ENCODE measurements at places on chromosomes 1 and 21.

DNA sequence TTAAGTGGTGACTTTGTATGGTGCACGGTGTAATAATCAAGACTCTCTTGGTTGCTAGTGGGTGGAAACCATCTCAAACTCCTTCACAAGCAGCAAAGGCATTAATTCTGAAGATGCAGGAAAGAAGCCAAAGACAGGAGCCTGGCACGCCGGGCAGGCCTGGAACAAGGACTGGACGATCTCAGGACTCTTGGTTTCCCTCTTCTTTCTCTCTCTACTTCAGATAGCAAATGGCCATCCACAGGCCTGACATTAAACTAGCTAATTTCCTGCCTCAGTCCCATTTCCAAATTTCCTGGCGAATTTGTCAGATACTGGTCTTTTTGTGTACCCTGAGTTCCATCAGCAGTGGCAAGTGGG is 28.2 kb downstream of the STYXL2 start:
- DNase-seq, result no peak

DNA sequence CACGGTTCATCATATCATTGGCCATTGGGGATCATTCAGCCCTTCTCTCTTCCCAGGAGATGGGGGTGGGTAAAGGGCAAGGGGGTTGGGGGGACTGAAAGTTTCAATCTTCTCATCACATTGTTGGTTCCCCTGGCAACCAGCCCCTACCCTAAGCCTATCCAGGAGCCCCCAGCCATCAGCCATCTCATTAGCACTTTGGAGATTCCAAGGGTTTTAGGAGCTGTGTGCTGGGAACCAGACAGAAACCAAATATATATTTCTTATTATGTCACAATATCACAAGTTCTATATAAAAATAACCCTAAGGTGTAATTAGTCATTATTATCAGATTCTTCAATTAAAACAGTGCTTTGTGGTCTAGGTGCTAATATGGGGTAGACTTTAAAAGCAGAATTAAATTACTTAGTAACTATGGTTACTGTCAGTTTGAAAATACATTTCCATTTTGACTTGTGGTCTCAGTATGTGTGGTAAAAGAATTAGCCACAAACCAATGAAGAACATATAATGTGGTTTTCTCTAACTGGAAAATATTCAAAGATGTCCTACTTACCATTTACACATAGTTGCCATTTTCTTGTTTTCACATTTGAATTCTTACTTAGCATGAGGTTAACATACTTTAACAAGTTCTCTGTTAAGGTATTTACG is 28.1 kb downstream of the IL23R start:
- DNase-seq, result no peak

DNA sequence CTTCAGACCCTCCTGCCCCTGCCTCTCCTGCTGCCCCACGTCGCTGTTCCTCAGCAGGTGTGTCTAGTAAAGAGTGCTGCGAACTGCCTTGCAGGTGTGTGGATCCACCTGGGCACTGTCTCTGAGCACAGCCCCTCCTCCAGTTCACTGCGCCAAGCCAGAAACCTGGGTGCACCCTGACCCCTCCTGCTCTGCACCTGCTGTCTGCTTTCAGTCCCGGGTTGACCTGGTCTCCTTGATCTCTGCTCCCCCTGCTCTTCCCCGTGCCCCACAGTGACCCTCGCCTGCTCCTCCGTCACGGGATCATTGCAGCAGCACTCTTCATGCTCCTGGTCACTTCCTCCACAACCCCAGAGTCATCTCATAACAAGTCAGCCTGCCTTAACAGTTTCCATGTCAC is 6.5 kb downstream of the A3GALT2 start:
- no peak for DNase-seq

- no peak for DNase-seq
These were observed 30.4 kb downstream of the NPHS2 start for GRCh38 chr1:179545321-179545720.

DNA sequence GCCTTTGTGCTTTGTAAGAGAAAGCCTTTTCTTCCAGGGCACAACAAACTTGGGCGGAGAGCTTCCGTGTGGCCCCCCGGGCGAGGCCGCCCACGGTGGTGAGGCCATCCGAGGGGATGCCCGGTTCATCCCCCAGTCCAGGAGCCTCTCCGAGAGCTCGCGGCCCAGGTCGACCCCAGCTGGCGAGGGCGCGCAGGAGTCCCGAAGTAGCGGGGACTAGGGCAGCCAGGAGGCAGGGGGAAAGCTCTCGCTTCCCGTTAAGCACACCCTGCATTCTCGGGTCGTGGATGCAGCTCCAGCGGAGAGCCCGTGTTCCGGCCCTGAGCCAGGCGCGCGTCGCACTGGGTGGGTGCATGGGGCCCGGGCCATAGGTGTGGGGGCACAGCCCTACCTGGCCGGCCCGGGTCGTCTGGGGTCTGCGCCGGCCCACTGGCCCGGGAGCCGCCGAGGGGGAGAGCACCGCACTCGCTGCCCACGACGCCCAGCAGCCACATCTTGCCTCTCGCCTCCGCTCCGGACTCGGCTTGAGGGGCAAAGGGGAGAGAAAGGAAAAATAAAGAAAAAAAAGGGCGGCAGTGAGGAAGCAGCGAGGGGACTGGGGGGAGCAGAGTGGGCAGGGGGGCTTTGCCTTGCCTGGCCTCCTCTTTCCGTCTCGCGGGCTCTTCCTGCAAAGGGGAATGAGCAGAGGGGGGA is 1.8 kb downstream of the RNF220 start:
- no peak for DNase-seq

DNA sequence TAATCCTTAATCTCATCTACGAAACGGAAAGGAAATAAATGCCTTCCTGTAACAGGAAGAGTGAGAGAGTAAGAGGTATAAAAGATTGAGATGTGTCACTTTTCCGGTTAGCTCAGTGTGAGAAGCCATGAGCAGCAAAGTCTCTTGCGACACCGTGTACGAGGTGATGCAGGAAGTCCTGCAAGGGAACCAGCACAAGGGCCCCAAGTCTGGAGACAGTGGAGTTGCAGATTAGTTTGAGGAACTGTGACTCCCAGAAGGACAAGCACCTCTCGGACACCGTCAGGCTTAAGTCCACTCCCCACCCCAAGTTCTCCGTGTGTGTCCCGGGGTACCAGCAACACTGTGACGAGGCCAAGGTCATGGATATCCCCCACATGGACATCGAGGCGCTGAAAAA is 592.3 kb upstream of the ADGRL2 start:
- DNase-seq, result no peak

GRCh38 chr1:17684810-17685209 is 70.3 kb upstream of the ACTL8 start:
- no peak for DNase-seq

DNA sequence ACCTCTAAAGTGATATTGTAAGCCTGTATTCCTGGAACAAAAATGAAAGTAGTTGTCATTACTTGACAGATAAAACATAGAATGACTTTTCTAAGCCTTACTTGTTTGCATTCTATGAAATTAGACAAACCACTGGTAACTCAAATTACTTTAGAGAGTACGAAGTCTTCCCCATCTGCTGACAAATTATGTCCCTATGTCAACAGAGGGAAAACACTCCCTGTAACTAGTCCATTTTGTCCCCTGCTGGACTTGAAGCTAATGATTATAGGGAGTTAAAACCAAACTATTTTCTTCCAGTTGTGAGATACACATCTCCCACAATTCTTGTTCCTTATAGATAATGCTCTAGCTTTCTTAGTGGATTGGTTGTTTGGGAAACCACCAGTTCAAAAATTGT is 39.6 kb downstream of the GREM2 start:
- DNase-seq, result no peak

GRCh38 chr1:89725011-89725370 is 92.1 kb downstream of the LRRC8C start:
- no peak for DNase-seq

- DNase-seq, result no peak
These were observed 26.2 kb downstream of the CAPN8 start for GRCh38 chr1:223639331-223639749.

DNA sequence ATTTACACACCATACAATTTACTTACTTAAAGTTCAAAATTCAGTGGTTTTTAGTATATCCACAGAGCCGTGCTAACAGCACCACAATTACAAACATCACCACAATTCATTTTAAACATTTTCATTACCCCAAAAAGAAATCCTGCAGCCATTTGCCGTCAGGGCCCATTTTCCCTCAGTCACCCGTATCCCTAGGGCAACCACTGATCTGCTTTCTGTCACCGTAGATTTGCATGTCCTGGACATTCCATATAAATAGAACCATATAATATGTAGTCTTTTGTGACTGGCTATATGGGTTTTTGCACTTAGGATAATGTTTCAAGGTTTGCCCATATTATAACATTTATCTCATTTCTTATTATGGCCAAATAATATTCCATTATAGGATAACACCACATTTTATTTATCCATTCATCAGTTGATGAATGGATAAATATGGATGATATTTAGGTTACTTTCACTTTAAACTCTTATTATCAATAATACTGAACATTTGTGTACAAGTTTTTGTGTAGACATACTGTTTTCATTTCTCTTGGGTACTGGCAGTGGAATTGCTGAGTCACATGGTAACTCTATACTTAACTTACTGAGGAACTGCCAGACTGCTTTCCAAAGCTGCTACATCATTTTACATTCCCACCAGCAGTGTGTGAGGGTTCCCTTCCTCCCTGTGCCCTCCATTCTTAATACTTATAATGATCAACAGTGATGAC is 68.9 kb downstream of the ST3GAL3 start:
- no peak for DNase-seq

DNA sequence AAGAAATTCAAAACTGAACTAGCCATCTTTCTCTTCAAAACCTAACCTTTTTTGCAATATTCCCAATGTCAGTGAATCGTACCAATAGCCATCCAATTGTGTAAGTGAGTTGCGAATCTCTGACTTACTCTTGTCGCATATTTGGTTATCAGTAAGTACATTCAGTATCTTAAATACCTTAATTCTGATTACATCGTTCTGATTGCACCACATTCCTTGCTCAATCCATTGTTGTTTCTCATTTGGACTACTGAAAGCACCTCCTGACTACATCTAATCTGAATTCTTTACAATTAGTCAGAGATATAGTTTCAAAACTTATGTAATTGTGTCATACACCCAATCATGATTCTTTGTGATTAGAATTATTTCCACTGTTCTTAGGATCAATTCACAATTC is 16.8 kb upstream of the BRINP3 start:
- no peak for DNase-seq

- DNase-seq, result no peak
These were observed 208.5 kb upstream of the DAB1 start for GRCh38 chr1:57632401-57632800.

DNA sequence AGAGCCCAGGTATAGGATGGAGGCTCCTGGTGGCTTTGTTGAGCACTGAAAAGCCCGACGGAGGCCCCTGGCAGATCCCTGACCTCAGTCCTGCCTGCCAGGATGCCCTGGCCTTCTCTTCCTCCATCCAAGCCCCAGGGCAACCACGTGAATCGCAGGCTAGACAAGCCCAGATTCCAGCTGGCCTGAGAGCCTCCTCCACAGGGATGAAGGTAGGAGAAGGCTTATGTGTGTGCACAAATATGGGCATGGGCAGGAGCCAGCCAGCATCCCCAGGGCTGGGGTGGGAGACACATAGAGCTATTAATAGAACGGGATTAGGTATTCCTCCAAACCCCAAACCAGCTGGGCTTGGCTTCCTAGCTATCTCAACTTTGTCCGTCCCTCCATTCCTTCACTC is 4.0 kb upstream of the EXTL1 start:
- DNase-seq, result no peak

- no peak for DNase-seq
These were observed 88.5 kb upstream of the DEPDC1 start for GRCh38 chr1:68585351-68585750.

DNA sequence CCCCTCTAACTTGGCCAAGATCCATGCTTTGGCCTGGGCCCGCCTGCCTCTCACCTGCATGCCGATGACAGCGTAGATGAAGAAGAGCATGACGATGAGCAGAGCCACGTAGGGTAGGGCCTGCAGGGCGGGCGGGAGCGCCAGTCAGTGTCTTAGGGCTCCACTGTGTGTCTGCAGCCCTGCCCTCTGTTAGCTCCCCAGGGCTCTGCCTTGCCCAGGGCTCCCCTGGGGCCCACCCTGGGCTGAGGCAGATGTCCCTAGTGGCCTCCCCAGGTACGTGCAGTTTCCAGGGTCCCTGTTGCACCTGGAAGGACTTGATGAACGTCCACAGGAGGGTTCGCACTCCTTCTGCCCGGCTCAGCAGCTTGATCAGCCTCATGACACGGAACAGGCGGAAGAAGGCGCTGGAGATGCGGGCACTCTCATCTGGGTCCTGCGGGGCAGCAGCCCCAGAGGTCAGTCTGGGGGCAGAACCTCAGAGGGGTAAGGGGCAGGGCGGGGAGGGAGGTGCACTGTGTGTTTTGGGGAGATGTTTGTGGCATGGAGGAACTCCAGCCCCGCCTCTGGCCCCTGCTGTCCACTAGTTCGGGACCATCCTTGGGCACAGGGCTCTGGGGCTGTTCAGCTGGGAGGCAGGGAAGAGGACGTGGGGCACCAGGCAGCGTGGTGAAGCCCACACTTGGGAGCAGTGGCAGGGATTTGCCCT is 29.8 kb upstream of the KIF21B start:
- DNase-seq, result no peak

GRCh38 chr1:171472183-171472647 is 13.1 kb upstream of the PRRC2C start:
- DNase-seq, result no peak

DNA sequence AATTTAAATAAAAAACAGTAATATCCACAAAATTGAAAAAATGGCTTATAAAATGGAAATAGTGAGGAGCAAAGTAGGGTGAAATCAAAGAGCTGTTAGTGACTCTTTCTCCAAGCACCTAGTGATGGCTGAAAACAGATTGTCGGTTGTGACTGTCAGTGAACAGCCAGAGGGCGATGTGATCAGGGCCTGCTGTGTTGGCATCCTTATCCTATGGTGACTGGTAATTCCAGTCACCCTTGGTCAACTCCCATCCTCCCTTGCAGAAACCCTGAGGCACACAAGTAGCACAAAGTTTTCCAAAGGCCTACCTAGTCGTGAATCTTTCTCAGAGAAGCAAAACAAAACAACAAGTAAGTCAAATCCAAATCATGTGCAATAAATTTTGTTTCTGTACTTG is 599.8 kb upstream of the CXADR start:
- DNase-seq, result no peak

GRCh38 chr1:228530951-228531731 is 44.0 kb downstream of the RNF187 start:
- no peak for DNase-seq

DNA sequence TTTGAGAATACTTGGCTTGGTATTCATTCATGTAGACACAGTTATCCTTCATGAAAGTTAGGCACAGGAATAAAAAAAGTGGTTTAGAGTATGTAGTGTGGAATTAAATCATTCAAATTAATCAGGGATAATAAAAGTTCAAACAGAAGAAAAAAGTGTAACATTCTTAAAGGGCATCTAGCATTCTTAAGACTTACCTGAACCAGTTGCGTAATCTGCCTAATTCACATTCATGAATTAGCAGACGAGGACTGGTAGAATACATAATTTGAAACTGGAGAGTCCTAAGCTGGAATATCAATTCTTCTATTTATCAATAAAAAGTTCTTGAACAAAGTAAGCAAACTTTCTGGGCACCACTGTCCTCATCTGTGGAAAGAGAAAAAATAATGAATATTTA is 157.0 kb upstream of the DEPDC1 start:
- DNase-seq, result no peak

Data from keratinocyte (primary cell).